ENCODE measurements at places on chromosomes 3 and 15.

DNA sequence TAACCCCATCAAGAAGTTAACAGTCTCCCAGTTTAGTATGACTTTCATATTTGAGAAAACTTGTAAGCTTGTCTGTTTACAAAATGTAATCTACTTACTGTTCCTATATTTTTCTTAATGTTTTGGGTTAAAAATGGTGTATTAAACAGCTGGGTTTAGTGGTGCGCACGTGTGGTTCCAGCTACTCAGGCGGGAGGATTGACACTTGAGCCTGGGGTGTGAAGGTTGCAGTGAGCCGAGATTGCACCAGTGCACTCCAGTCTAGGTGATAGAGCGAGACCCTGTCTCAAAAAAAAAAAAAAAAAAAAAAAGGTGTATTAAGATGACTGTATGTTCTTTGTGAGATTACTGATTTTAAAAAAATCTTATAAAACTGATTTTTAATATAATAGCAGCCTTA is 69.3 kb downstream of the BBX start:
- DNase-seq = no peak

- DNase-seq = no peak
Measured at GRCh38 chr15:100032358-100033085, 299.3 kb upstream of the LYSMD4 start.

- DNase-seq = no peak
Measured at GRCh38 chr3:159522276-159522675, 466.4 kb upstream of the IL12A start.

DNA sequence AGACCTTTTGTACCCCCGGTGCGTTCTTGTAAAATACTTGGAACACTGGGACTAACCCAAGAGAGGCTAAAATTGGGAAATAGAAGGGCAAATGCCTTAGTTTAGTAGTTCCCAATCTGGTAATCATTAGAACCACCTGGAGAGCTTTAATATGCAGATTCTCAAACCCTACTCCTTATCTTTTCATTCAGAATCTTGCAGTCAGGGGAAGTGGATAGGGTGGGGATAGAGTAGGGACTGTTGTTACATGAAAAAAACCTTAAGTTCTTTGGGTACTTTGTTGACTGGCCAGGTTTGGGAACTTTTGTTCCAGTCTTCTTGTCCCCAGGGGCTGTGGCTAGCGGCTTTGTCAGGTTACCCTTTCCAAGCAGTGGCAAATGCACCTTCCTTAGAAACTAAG is 15.9 kb downstream of the MAPKBP1 start:
- no peak for DNase-seq

GRCh38 chr3:183073839-183074238 is 25.5 kb downstream of the MCCC1 start:
- DNase-seq = no peak

- DNase-seq = no peak
Measured at GRCh38 chr3:133568294-133569014, 5.0 kb upstream of the CDV3 start.

DNA sequence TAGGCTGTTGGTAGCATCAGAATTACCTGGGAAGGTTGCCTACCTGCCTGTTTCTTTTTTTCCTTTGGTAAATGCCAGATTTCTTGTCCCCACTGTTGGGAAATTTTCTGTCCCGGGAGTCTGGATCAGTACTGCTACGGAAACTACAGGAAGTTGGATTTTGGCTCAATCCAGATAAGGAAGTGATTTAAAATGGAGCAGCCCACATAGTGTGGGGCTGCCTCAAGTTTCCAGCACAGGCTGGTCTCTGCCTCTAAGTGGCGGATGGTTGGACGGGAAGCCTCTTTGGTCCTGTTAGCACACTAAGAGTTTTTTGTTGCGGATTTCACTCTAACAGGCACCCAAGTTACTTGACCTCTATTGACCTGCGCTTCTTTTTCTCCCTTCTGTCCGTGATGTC is 54.7 kb downstream of the EEFSEC start:
- DNase-seq = no peak

DNA sequence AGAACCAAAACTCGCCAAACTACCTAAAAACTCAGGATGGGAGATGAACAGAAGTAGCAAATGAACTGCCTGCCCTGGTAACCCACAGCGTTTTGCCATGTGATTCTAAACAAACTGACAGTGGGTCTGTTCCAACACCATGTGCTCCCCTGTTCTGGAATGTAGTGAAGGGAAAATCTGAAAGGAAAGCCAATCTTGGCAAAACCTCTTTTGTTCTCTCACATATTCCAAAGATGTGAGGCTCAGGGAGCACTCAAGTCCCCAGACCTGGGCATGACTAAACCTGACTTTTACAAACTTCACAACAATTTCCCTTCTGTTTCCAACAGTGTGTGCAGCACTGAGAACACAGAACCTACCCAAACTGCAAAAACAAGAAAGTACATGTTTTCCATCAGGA is 116.1 kb downstream of the IMPG2 start:
- DNase-seq = no peak

- DNase-seq = no peak
Measured at GRCh38 chr3:44762690-44763089, 1.1 kb downstream of the KIF15 start.

GRCh38 chr3:155233213-155233612 is 60.3 kb downstream of the STRIT1 start:
- no peak for DNase-seq

DNA sequence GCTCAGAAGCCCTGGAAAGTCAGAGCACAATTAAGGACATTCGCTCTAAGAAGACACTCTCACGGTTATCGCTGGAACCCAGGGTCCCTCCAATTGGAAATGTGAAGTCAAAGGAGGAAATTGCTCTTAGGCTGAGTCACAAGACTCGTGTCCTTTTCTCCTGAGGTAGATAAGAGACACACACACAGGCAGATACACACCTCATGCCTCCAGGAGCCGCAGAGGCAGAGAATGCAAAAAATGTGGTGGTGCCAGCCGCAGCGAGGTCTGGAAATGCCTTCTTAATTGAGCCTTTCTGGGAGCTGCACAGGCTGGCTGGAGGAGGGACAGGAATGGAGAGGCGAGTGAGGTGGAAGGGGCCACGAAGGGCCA is 189.3 kb downstream of the OPA1 start:
- no peak for DNase-seq

DNA sequence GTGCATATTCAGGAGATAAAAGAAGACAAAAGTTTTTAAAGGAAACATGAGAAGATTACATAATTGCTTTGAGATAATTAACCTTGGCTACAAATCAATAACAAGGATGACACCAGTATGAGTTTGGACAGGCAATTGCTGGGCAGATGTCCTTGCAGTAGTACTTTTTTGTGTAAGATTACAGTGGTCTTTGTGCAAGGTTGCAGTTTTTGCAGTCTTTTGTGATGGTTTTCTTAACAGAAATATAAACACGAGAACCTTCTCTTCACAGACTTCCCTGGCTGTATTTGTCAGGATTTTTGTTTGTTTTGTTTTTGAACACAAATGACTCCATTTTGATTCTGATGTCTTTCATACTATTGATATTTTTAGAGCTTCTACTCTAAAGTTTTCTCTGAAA is 128.3 kb upstream of the ALCAM start:
- no peak for DNase-seq

DNA sequence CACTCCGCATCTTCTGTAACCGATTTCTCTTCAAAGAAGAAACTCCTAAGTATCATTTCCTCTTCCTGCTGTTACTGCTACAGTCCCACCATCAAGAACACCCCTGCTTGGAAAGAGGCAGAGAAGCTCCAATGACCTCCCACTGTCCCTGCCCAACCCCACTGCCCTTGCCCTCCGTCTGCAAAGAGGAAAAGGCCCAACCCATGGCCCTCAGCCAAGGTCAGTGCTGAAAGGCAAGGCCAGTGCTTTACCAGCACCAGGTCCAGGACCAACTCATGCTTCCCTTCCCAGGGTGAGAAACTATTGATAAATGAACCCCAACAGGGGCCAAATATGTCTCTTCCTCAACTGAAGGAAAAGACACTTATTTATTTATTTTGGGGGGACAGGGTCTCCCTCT is 22.5 kb downstream of the FAM240A start:
- no peak for DNase-seq

DNA sequence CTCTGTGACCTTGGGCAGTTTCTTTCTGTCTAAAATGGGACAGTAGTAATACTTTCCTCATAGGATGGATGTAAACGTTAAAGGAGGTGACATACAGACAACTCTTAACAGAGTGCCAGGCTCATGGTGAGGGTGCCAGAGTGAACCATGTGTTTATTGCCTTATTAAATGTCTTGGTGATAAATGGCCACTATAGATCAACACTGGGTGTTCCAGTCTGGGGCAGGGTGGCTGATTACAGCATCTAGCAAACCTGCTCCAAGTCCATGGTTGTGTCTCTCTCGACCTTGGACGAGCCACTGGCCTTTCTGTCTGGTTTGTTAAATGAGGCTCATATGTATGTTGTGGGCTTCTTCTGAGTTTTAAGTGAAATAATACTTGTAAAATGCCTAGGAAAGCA is 75.1 kb downstream of the TRAK1 start:
- no peak for DNase-seq

DNA sequence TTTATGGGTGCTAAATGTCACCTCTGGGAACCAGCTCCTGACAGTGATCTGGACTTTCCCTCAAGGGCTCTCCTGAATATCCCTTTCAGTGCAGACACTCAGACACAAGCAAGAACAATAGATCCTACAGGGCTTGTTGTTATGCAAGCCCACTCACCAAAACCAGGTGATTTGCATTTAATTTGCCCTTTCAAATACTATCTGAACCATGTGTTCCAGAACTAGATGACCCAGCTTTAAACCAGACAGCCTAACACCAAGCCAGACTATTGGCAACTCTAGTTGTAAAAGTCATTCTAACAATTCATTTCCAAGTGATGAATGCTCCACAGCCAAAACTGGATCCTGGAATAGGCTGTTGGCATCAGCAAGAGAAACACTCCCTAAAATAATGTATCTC is 5.6 kb upstream of the ATP8B4 start:
- DNase-seq = no peak

GRCh38 chr15:22963641-22964040 is 16.5 kb downstream of the CYFIP1 start:
- no peak for DNase-seq

DNA sequence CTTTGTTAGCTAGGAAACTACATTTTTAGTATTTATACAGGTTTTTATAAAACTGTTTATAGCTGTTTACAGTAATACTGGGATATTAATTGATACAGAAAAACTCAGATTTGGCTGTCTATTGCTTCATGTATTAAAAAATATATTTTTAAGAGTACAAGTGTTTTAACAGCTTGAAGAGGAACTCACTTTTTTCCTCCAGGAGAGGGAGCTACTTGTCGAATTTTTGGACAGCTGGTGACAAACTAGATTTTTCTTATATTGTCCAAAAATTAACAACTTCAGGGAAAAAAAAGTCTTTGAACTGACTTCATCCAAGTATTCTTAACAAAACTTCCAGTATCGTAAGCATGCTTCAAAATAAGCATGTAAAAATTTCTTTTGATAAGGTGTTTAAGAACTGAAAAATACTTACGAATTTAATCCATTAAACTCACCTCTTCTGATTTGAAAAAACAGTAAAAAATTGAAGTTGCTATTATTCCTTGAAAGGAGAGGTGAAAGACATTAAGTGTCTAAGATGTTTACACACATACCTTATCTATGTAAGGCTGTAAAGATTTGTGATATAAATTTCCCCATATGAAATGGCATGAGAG is 4.0 kb downstream of the DIPK2A start:
- no peak for DNase-seq

GRCh38 chr3:60877188-60877587 is 374.1 kb downstream of the FHIT start:
- no peak for DNase-seq

GRCh38 chr3:105417525-105418289 is 51.0 kb downstream of the ALCAM start:
- DNase-seq = no peak

Measured in T-helper 9 cell (primary cell).